ENCODE measurements at places on chromosomes 2 and 18. TPM values are rescaled to one million over a fixed set of nuclear protein-coding genes. Genes with fewer than 3 reads are reported as not detected.

The REG1B gene
- total RNA-seq: not detected

The EIF2AK2 gene
- 44.5 TPM for total RNA-seq

- H3K36me3 ChIP-seq: peaks cover 5% of the 10 kb centered on the region
- peaks cover 68% of the 10 kb centered on the region for H3K4me1 ChIP-seq
- DNase-seq: peak; percentile 93
- peak overlapping the region; percentile 88 for H3K4me3 ChIP-seq
- H3K27ac ChIP-seq: peak overlapping the region; percentile 97
These were observed 86.9 kb downstream of the LIMS1 start for GRCh38 chr2:108621087-108621559.

The CD8B gene
- not detected for total RNA-seq

GRCh38 chr2:150698016-150698661, 210.7 kb upstream of the RND3 start:
- no peaks in the 10 kb centered on the region for H3K27me3 ChIP-seq
- H3K27ac ChIP-seq: no peak overlapping the region
- H3K4me3 ChIP-seq: no peak overlapping the region
- H3K36me3 ChIP-seq: no peaks in the 10 kb centered on the region
- H3K4me1 ChIP-seq: no peaks in the 10 kb centered on the region
- DNase-seq: no peak

The SFT2D3 gene
- total RNA-seq: 5.9 TPM

DNA sequence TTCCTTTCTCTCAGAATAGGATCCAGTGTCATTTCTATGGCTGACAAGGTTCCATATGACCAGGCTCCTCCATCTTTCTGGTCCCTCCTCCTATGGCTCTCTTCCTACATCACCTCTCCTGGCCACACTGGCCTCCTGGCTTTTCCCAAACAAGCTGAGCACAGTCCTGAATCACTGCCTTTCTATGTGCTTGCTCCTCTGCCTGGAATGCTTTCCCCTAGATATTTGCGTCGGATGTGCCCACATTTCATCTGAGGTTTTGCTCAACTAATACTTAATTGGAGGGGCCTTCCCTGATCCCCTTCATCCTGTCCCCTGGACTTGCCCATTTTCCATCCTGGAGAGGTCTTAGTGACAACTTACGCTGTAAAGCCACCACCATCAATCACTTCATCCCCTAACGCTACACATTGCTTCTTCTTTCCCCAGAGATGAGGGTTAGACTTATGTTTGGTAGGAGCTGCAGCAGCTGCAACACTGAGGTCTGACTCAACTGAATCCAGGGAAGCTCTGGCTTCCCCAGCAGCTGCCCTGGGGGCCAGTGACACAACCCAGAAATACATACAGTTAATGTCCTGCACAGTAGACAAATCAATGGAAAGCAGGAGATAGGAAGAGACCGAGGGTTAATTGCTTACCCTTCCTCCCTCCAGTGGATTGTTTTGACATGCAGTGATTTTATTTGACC, 42.9 kb downstream of the QPCT start:
- no peak overlapping the region for H3K27ac ChIP-seq
- H3K4me3 ChIP-seq: no peak overlapping the region
- no peaks in the 10 kb centered on the region for H3K27me3 ChIP-seq

DNA sequence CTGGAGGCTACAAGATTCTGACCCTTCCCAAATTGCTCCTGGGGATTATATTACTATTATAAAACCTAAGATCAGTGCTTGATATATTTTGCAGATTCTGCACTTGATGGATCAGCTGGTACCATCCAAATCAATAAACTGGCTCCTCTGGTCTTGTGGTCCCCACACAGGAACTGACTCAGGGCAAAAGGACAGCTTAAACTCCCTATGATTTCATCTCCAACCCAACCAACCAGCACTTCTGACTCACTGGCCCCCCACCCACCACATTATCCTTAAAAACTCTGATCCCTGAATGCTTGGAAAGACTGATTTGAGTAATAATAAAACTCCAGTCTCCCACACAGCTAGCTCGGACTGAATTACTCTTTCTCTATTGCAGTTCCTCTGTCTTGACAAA, 82.1 kb downstream of the TMEM163 start:
- no peak overlapping the region for H3K27ac ChIP-seq
- H3K4me3 ChIP-seq: no peak overlapping the region
- peaks cover 15% of the 10 kb centered on the region for H3K27me3 ChIP-seq

GRCh38 chr2:215405722-215406581, 29.9 kb downstream of the FN1 start:
- H3K36me3 ChIP-seq: no peaks in the 10 kb centered on the region
- peaks cover 17% of the 10 kb centered on the region for H3K27me3 ChIP-seq
- H3K4me3 ChIP-seq: no peak overlapping the region
- H3K4me1 ChIP-seq: peaks cover 14% of the 10 kb centered on the region
- no peak for DNase-seq

The RAX gene
- not detected for total RNA-seq

The FOXI3 gene
- not detected for total RNA-seq

All from activated CD4-positive, alpha-beta T cell treated with anti-CD3 and anti-CD28 coated beads, Interleukin-2, amount 10 ng/mL, durations not matched to agents 24 days and 14 days (primary cell).